Activated CD8-positive, alpha-beta memory T cell treated with anti-CD3 and anti-CD28 coated beads for 48 hours (primary cell): ENCODE measurements at places on chromosomes 16 and 17.

- no peak for DNase-seq
Observed at GRCh38 chr17:5378566-5379207, 40.8 kb downstream of the NUP88 start.

- DNase-seq = no peak
Observed at GRCh38 chr17:79188048-79188447, 113.4 kb downstream of the ENGASE start.

GRCh38 chr17:15180121-15180561 lies 85.0 kb downstream of the PMP22 start:
- DNase-seq = no peak

DNA sequence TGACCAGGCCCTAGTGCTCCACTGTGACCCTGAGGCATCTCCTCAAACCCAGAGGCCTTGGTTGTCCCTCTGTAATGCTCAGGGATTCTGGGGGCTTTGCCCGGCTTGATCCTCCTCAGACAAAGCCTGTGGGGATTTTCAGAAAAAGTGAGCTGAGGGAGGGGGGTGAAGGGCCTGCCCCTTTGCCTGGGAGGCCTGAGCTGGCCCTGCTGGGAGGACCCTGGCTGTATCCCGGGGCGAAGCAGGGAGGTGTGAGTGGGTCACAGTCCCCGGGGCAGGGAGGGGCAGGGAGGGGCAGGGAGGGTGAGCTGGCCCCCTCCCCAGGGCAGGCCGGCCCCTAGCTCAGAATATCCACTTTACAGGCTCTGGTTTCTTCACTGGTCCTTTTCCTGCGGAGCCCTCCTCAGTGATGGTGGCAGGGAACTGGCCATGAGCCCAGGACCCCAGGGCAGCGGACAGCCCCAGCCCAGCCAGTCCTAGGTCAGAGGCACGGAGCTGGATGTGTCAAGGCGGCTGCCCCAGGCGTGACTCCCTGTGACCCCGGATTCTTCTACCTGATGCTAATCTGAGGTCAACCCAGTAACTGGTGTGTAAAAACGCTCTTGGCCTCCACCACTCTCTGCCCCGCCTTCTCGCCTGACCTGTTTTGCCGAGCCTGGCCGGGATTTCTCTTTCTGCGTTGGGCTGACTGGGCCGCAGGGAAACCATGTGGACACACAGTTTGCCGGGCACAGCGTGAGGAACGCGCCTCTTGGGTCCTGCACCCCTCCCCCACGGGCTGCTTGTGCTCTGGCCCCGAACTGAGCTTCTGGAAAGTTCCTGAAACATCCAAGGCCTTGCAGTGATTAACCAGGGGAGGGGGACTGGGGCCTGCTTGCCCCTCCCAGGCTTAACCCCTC lies 5.8 kb upstream of the FASN start:
- DNase-seq = no peak

- DNase-seq = peak; percentile 100
Observed at GRCh38 chr17:38824899-38825761, at the start of gene CWC25. Gene CWC25, minus strand, starts transcription at chr17:38825321. Its CDS starts 138 bp downstream, at chr17:38825183.

GRCh38 chr16:68778551-68779231 lies 41.6 kb downstream of the CDH1 start:
- DNase-seq = no peak

DNA sequence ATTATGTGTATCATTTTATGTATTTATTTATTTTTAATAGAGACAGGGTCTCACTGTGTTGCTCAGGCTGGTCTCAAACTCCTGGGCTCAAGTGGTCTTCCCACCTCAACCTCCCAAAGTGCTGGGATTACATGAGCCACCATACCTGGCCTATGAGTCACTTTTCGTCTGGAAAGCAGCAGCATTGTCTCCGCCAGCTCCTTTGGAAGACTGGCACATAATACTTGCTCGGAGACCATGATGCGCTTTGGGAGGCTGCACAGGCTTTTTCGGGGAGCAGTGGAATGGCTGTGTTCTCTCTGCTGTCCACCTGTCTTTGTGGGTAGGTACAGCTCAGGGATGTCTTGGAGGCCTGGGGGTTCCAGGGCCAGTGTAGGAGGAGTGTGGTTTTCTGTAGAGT lies 102.2 kb downstream of the AATF start:
- DNase-seq = no peak

DNA sequence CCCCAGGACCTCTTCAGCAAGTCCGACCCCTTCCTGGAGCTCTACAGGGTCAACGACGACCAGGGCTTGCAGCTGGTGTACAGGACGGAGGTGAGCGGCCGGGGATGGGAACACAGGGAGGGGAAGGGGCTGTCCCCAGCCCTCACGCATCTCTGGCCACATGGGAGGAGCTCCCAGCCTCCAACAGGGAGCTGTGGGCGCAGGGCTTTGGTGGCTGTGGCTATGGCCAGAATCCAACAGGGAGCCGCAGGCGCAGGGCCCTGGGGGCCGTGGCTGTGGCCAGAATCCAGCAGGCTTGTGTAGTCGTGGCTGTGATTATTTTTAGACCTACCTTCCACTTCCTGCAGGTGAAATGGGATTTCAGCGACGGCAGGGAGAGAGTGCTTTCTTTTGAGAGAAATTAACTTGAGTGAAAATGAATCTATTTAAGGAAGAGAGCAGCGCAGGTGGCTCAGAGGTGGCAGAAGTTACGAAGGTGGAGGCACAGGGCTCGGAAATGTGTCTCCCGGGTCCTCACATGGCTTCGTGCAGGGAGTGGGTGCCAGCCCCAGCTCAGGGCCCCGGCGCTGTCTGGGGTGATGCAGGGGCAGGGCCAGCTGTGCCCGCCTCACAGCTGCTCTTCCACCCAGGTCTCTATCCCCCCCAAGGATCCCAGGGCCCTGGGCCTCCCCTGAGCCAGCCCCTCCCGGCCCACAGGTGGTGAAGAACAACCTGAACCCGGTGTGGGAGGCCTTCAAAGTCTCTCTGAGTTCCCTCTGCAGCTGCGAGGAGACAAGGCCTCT lies 9.4 kb downstream of the CPNE7 start:
- DNase-seq = no peak

- no peak for DNase-seq
Observed at GRCh38 chr17:59356543-59357218, 25.2 kb downstream of the YPEL2 start.

GRCh38 chr16:1526608-1527555 lies 6.6 kb upstream of the TMEM204 start:
- no peak for DNase-seq

DNA sequence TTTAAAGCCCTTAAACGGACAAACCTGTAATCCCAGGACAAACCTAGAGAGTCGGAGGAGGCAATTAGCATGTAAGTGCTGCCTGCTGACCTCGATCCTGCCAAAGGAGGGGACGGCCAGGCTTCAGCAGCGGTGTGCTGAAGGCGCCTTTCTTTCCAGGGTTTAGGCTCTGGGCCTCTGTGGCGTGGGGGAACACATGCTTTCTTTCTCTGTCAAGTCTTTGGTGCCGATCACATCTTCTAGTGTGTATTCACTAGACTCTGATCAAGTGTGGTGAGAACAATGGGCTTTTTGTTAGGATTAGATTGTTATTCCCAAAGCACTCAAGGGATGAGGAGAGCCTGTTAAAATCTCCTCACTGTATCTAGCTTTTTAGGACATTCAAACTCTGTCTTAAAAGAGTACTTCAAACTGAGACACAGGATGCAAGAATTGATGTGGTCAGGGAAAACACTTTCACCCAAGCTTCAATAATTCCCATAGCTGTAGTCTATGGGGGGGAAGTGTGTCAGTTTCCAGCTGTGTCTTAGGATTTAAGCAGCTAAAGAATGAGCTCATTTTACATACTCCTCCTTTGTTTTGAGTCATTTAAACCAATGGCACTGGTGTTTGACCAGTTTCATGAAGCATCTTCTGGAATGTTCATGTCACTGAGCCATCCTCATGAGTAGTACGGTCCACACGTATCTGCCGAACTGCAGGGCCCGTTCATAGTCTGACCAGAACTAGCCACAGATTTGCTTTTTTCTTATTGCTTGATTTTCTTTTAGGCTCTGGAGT lies 51.2 kb downstream of the RPA1 start:
- no peak for DNase-seq

DNA sequence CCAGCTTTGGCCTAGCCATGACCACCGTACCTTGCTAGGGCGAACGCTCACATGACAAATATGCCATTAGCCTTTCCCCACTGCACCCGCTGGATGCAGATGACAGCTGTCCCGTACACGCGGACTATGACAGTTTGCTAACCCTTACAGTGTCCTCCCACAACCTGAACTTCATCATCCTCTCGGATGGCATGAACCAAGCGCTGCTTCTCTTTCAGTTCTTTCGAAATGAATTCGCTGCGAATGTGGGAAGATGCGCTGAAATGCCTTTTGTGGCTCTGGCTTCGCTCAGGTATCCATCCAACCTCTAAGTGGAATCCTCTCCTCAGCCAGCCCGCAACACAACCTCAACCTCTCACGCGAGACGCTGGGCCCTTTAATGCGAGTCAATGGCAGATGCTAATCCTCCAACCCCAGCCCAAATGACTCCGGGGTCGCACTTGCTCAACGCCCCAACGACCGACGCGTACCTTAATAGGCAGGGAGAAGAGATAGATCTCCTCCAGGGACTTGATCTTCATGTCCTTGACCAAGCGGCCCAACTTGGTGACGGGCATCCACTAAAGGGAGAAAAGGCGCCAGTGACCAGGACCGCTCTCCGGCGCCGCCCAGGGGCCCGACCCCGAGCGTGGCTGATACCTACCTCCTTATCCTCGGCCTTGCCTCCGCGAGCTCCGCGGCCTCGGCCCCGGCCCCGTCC lies 670 bp downstream of the RPS2 start:
- DNase-seq = no peak

DNA sequence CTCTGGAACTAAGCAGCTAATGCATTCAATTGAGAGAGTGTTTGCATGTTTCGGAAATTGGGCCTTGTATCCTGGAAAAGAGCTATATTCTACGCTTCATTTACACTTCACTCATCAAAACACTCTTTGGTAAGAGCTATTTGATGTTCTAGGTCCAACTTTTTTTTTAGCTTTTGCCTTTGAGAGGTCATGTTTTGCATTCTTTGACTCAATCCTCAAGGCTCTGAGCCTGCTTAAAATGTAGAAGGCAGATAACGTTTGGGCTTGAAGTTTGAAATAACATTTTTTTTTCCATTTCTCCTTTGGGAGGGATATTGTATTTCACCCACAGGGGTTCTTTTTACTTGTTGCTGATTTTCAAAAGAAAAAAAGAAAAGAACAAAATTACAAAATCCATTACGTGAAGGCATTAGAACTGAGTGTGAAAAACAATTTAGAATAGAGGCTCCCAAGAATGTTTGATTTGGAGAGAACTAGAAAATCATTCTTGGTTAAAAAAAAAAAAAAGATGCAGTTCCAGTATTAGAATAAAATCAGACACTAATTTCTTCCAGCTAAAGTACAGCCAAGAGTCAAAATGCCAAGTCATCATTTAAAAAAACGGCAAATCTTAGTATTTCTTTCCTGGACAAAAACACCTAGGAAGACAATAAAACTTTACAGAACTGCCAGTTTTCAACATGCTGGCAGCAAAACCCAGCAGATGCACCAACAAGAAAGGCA lies 268.5 kb downstream of the GRIN2A start:
- DNase-seq = no peak

GRCh38 chr17:62781356-62781755 lies 26.8 kb downstream of the MARCHF10 start:
- DNase-seq = no peak

DNA sequence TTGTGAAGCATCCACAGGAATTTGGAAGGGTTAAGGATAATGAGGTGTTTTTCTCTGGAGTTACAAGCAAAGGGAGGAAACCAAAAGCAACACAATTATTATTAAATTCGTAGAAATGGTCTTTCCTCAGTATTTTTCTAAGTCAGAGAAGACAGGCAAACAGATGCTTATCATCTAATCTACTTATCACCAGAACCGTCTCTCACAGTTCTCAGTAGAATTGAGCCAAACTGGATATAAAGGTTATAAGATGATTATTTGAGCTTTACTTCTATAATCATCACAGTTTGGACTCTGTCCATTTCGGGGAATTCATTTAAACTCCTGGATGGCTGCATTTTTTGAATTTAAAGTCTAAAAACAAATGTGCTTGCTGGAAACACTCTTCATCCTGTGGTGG lies 245.0 kb downstream of the KCNJ2 start:
- no peak for DNase-seq

DNA sequence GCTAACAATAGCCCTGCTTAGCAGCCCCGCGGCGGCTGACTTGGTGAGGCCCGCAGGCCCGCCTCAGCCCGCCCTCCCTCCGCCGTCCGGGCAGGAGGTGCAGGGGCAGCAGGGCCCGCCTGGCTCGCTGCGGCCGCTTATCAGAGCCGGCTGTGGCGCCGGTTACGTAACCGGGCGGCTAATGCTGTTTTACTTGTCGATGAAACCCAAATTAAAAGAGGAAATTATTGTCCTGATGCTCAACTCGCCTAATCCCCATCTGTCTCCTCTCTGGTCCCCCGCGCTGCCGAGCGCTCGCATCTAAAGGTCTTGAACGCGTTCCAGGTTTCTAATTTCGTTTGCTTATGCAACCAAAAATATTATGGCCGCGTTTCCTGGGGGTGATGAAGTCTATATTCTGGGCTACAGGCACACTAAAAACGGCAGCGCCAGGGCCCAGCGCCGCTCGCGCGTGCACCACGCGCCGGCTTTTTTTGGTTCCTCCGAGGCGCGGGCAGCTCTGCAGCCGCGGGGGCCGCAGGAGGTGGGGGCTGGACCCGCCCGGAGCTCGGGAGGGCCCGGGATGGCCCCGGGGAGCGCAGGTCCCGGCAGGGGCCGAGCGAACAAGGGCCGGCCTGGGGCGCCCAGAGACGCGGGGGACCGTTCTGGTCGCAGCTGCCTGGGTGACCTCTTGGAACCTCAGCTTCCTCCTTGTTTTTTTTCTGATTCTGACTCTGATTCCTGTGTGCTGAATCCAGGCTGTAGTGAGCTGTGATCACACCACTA lies 65.2 kb upstream of the TOB1 start:
- DNase-seq = no peak

DNA sequence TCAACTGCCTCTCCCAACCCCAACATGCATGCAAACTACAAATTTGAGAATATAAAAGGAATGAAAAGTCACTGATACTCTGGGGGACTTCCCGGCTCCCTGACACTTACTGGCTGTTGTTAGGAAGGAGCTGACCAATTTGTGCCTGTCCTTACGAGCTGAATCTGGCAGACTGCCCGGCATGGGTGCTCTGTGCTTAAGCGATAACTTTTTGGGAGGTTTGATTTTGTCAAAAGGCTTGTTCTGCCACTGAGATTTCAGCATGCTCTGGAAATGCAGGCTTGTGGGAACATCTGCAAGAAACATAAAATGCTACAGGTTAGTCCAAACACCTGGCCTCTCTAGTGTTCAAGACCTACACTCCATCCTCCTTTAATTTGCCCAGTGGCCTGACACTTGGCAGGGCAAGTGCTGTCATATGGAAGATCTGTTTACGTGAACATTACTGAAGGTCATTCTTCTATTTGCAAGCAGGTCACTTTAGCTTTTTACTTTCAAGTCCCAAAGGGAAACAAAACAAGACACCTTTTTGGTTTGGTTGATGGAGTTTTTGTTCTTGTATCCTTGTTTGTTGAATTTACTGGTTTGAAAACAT lies 40.6 kb downstream of the STH start:
- DNase-seq = no peak
